Spinal cord (tissue), 10 donors: ENCODE measurements at places on chromosomes 3 and 15. TPM values are rescaled to one million over a fixed set of nuclear protein-coding genes. Genes with fewer than 3 reads are reported as not detected.

ALG1L2 gene
- total RNA-seq: 1.0 TPM

TRH gene
- 7.0 TPM for total RNA-seq

TMEM212 gene
- 0.22 TPM for total RNA-seq

ZNF385D gene
- 6.2 TPM for total RNA-seq

- DNase-seq: no peak
- H3K4me1 ChIP-seq: peaks cover 10% of the 10 kb centered on the region
- H3K4me3 ChIP-seq: no peak overlapping the region
Measured at GRCh38 chr3:184466413-184466960, 86.6 kb downstream of the CHRD start.

DNA sequence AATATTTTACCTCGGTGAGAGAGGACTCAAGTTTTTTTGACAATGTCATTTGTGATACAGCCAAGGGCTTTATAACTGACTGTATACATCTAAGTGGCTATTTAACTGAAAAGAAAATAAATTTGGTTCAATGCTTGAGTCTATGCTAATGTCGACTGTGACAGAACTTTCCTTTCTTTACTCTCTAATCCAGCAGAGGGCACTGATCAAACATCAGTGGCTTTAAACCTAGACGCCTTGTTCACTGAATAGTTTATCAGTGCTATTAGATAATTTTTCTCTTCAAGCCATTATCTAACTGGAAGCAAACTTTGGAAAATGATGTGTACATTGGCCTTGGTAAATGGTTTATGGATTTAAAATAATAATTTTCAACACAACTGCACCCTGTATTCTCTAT lies 285.1 kb downstream of the CHL1 start:
- no peak overlapping the region for H3K27ac ChIP-seq
- no peak overlapping the region for H3K4me3 ChIP-seq
- peak; percentile 23 for DNase-seq

- H3K4me3 ChIP-seq: no peak overlapping the region
- DNase-seq: no peak
- H3K27me3 ChIP-seq: no peaks in the 10 kb centered on the region
- H3K4me1 ChIP-seq: no peaks in the 10 kb centered on the region
- H3K27ac ChIP-seq: no peak overlapping the region
Measured at GRCh38 chr3:188523291-188523690, 369.3 kb downstream of the LPP start.

GRCh38 chr3:177618873-177619733 lies 421.8 kb upstream of the TBL1XR1 start:
- DNase-seq: peak; percentile 59
- peaks cover 4% of the 10 kb centered on the region for H3K4me1 ChIP-seq
- no peak overlapping the region for H3K4me3 ChIP-seq
- no peaks in the 10 kb centered on the region for H3K27me3 ChIP-seq
- H3K36me3 ChIP-seq: no peaks in the 10 kb centered on the region

- no peak overlapping the region for H3K4me3 ChIP-seq
- DNase-seq: peak; percentile 57
- H3K27ac ChIP-seq: no peak overlapping the region
- no peaks in the 10 kb centered on the region for H3K36me3 ChIP-seq
- H3K27me3 ChIP-seq: no peaks in the 10 kb centered on the region
- peaks cover 42% of the 10 kb centered on the region for H3K4me1 ChIP-seq
Measured at GRCh38 chr3:134904776-134905646, 110.0 kb downstream of the EPHB1 start.

DNA sequence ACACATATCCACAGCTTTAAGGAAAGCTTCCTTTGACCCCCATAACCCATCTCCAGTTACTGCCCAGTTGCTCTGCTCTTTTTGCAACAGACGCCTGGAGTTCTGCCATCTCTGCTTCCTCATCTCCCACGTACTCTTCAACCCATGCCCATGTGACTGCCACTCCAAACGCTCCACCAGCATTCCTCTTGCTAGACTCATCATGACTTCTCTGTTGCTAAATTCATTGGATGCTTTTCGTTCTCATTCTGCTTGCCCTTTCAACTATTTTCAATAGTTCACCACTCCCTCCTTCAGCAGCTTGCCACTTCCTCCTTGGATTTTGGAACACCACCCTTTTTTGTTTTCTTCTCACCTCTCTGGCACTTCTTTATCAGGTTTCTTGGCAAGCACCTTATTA lies 2.7 kb upstream of the KNSTRN start:
- no peaks in the 10 kb centered on the region for H3K27me3 ChIP-seq
- no peak overlapping the region for H3K27ac ChIP-seq
- DNase-seq: no peak
- H3K4me1 ChIP-seq: peaks cover 12% of the 10 kb centered on the region
